Muscle of leg (tissue), 16 donors: ENCODE measurements at places on chromosomes 1 and 21. TPM values are rescaled to one million over a fixed set of nuclear protein-coding genes. Genes with fewer than 3 reads are reported as not detected.

NPR1 gene
- total RNA-seq, result 12.9 TPM

DIPK1A gene
- 5.9 TPM for total RNA-seq

KRTAP7-1 gene
- total RNA-seq, result not detected

KRTAP19-3 gene
- total RNA-seq, result not detected

BATF3 gene
- 2.3 TPM for total RNA-seq

SPRR2B gene
- total RNA-seq, result not detected

NEK2 gene
- 6.0 TPM for total RNA-seq

OR2L13 gene
- not detected for total RNA-seq

SLC25A33 gene
- total RNA-seq, result 1.9 TPM

TTC22 gene
- 0.09 TPM for total RNA-seq

KRTAP19-1 gene
- not detected for total RNA-seq

TAF13 gene
- total RNA-seq, result 17.7 TPM

ADAR gene
- 38.6 TPM for total RNA-seq

ABCG1 gene
- 8.6 TPM for total RNA-seq
